RCC 7860 (cell line): ENCODE measurements at places on chromosomes 11 and 22.

- DNase-seq: no peak
Measured at GRCh38 chr22:23106344-23106743, 35.4 kb downstream of the RSPH14 start.

- peak; percentile 51 for DNase-seq
Measured at GRCh38 chr11:28049338-28050216, 58.4 kb downstream of the KIF18A start.

- DNase-seq: no peak
Measured at GRCh38 chr11:45906096-45906682, 882 bp downstream of the FREY1 start.

DNA sequence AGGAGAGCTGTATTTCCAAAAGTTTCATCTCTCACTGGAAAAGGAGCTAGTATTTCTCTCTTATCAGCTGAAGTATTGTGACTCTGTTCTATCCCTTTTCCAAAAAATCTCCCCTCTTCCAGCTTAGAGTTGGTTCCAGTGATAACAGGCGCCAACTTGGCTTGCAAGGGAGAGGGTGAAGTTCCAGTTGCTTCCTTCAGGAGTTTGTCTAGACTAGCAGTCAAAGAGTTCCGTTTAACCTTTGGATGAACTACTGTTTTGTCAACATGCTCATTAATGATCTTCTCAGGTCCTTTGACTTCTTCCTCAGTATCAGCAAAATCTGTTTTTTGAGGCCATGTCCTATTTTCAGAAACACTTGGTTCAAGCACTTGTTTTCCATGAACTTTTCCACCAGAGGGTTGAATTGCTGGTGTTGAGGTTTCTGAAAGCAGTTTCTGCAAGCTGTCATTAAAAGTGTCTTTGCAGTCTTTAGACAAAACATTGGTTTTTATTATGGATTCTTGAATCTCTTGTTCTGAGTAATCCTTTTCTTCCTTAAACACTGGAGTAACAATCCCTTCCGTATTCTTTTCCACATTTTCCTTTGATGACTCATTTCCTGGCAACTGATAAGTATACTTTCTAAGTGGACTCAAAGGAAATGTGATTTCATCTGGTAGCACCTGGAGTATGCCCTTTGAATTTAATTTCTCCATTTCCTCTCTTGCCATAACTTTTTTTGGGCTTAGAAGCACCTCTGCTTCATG lies 39.7 kb upstream of the CCDC89 start:
- peak; percentile 85 for DNase-seq

DNA sequence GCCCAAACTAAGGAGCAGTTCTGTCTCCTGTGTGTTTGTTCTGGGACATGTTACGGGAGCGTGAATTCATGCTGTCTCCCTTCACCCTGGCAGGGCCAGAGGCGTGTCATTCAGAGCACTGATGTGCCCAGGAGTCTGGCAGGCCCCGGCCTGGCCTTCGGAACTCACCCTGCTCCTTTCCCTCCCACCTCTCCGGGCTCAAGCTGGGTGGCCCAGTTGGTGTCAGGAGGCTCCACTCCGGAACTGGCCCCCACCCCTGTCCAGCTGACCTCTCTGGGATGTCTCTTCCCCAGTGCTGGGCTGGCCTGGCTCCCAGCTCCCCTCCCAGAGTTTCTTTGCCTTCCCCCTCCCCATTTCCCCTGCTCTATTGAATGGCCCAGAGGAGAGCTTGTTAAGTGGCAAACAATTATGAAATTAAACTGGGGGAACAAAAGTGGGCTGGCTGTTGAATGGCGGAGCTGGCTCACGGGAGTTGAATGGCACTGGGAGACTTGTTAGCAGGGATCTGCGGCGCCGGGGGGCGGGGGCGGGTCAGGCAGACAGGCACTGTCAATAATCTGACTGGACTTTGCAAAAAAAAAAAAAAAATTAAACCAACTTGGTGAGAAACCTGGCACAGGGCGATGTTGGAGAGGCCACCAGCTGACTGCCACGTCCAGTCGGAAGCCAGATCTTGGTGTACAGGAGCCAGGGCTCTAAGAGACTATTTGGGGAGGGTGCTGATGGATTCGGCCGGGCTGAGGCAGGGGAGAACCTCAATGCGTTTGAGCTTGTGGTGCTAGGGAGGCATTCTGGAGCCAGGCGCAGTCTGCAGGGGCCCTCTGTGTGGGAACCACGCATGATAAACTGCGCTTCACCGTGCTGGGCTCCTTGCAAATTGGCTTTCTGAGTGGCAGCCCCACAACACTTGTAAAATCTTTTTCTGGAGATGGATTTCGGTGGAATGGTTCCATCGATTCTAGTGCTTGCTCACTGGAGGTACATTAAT lies 1.3 kb downstream of the MPPED1 start:
- DNase-seq: no peak

GRCh38 chr11:64718780-64719124 lies 4.2 kb downstream of the NRXN2 start:
- no peak for DNase-seq

- DNase-seq: no peak
Measured at GRCh38 chr11:134993691-134994243, 581.7 kb upstream of the B3GAT1 start.

DNA sequence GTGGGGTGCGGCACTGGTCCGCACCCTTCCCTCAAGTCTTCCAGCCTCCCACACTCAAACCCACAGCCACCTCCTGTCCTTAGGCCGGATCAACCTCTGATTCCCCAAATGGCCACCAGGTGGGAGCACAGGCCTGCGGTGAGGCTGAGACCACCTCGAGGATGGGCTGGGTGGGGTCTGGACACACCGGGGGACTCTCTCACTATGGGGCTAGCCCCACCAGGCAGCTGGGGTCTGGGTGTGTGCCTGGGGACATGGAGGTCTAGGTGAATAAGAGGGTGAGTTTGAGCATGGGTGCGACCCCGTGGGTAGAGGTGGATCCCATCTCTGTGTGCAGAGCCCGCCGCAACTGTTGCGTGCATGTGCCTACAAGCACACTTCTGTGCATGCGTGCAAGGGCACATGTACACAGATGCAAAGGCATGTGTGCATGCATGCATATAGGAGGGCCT lies 32.6 kb downstream of the MYO18B start:
- DNase-seq: no peak

- DNase-seq: no peak
Measured at GRCh38 chr11:124179310-124179709, 3.8 kb upstream of the OR10D3 start.

DNA sequence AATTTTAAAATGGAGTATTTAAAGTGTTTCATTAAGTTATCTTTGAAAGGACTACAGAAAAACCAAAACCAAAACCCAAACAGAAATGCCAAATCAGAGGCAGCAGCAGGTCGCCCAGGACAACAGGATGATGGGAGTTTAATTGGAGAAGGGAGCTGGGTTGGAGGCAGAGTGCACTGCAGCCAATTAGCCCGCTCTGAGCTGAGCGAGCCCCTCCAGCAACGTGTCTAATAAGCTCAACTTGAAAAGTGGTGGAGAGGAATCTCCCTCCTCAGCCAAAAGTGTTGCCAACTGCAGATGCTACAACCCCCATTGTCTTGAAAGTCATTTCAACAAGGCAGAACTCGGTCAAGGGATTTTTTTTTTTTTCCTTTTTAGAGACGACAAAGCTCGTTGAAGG lies 323.9 kb downstream of the CADM1 start:
- no peak for DNase-seq

- DNase-seq: no peak
Measured at GRCh38 chr22:39665229-39665628, 94.7 kb downstream of the CACNA1I start.

DNA sequence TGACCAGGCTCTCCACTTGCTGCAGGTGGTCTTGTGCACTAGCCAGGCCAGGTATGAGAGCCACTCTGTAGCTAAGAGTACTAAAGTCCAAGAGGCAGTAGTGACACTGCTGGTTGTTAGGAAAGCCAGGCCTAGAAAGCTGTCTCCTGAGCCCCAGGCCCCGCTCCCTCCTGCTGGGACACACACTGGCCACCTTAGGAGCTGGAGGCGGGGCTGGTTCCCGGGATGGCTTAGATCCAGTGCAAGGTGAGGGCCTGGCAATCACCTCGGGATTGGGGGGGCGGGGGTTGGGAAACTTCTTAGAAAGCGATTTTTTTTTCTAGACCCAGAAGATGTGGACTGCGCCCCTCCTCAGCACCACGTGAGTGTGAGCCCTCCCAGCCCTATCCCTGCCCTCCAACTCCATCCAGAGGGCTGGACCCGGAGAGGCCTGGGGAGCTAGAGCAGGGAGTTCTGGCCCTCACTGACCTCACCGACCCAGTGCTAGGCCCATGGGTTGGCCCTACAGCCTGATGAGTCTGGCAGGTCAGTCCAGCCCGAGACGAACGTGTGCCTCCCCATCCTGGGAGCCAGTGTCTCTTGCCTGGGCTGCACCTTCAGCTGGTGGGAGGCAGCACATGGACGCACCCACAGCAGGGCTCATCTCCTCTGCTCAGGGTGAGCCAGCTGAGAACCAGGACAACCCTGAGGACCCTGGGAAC lies 18.1 kb downstream of the SLC37A2 start:
- DNase-seq: no peak

- DNase-seq: no peak
Measured at GRCh38 chr11:15215005-15215404, 100.3 kb downstream of the INSC start.

DNA sequence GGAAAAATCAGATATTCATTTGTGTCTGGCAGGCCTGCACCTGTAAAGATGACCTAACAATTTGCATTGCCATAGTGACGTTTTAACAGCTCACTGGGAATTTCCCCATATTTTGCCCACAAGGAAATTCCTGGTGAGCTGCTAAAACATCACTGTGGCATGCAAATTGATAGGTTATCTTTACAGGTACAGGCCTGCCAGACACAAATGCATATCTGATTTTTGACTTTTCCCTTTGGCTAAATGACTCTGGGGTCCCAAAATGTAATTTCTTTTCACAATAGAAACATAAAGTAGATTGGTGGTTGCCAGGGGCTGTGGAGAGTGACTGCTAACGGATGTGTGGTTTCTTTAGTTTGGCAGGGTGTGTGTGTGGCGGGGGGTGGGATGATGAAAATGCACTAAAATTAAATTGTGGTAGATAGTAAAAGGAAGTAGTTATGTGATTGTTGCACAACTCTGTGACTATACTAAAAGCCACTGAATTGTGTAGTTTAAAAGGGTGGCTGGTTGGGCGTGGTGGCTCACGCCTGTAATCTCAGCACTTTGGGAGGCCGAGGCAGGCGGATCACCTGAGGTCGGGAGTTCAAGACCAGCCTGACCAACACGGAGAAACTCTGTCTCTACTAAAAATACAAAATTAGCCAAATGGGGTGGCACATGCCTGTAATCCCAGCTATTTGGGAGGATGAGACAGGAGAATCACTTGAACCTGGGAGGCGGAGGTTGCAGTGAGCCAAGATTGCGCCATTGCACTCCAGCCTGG lies 18.5 kb upstream of the FEZ1 start:
- DNase-seq: peak; percentile 42
